KBM-7 (cell line): ENCODE measurements at places on chromosomes 1 and 21.

- no peak for DNase-seq
Observed at GRCh38 chr1:248710305-248710900, 7.8 kb upstream of the OR14I1 start.

- DNase-seq: no peak
Observed at GRCh38 chr1:88189525-88189924, 494.5 kb upstream of the PKN2 start.

DNA sequence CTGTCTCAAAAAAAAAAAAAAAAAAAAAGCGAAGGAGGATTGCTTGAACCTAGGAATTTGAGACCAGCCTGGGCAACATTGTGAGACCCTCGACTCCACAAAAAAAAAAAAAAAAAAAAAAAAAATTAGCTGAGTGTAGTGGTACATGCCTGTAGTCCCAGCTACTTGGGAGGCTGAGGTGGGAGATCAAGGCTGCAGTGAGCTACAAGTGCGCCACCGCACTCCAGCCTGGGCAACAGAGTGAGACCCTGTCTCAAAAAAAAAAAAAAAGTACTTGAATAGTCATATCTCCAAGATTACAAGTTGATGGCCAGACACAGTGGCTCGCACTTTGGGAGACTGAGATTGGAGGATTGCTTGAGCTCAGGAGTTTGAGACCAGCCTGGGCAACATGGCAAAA is 27.4 kb downstream of the ENO1 start:
- DNase-seq: no peak

DNA sequence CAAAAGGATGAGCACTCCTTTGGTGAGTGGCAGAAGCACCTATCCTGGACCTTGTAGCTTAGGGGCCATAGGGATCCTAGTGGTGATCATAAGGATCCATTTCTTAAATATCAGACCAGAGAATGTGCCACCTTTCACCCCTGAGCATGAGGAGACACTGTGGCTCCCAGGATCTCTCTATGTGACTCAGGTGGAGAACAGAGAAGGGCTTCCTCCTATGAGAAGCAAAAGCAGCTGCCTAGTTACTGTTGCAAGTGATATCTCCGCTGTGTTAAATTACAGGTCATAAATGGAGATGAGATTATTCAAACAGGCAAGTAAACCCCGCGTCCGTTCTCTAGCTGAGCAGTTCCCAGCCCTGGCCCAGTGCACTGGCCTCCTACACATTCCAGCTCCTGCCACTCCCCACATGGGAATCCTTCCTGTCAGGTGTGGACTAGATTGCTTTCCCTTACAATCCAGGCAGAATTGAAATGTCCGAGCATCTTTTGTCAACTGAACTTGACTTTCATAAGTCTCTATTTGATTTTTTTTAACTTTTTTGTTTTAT is 26.3 kb downstream of the CLEC20A start:
- DNase-seq: no peak

DNA sequence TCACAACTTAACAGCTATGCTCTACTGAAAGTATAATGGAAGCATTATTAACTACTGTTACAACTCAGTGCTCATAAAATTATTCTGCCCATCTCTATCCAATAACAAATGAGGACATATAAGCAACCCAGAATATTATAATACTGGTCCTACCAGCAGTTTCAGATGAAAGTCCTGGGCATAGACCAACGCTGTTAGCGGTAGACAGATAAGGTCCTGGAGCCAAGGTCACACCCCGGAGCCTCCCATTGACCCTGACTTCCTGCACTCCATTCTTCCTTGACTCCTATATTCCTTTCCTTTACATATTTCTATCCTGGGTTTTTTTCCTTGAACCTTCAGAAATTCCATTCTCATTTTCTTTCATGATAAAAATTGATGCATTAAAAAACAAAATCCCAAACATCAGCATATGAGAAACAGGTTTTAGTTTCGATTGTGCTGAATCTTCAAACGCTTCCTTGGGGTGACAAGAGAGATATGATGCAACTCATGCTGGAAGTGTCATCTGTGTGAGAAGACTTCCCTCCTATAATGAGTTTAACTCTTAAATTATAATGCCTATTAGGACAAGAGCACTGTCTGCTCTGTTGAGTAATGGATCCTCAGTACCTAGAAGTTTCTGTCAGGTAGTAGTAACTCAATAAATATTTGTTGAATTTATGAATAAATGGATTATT is 831.1 kb downstream of the LRRIQ3 start:
- no peak for DNase-seq
